T follicular helper cell (primary cell): ENCODE measurements at places on chromosomes 1 and 21.

DNA sequence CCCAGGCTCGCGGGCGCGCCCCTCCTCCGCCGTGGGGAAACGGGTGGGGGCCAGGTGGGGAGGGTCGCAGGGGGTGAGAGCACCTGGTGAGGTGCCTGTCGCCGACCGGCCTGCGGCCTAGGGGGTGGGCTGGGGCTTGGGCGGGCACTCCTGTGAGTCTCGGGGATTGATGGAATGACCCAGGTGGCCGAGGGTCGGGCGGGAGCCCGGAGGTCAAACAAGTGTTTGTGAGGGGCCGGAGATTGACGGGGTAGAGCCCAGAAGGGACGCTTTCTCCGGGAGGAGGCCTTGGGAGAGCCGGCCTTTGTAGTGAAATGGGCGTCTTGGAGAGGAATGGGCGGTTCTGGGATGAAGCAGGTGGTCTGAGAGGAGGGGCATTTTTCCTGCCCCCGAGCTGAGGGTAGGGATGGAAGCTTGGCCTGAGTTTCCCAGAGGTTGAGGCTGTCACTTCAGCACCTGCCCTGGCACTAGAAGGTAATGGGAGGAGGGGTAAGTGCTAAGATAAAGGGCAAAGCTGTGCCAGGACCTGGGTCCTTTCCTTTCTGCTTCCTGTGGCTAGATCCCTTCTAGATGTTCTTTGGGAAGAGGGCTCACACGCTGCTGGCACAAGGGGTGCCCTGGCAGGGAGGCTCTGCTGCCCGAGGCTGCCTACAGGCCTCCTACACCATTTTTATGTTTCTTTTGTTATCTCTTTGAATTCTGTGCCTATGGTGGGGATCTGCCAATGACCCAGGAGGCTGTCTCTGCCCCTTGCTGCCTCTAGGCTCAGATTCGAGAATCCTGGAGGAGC lies 56.1 kb downstream of the NDUFS5 start:
- no peak for DNase-seq

- DNase-seq: no peak
These were observed 1282.6 kb downstream of the NCAM2 start for GRCh38 chr21:22280851-22281250.

GRCh38 chr21:44848821-44849521 lies 24.5 kb downstream of the PTTG1IP start:
- no peak for DNase-seq

DNA sequence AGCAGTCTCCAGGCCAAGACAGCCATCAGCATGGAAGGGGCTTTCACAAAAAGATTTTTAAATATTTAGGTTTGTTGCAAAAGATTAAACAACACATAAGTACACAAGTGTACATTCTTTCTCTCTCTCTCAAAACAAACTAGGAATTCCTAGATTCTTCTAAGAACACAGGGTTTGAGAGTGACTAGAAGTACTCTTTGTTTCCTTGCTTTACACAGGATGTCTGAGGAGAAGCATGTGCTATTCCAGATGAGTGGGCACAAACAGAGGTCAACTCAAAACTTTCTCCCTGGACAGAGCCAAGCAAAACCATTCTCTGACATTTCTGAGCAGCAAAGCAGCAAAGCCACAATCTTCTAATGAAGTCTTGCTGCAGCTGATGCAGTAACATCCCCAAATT lies 210.6 kb upstream of the HOOK1 start:
- DNase-seq: no peak

DNA sequence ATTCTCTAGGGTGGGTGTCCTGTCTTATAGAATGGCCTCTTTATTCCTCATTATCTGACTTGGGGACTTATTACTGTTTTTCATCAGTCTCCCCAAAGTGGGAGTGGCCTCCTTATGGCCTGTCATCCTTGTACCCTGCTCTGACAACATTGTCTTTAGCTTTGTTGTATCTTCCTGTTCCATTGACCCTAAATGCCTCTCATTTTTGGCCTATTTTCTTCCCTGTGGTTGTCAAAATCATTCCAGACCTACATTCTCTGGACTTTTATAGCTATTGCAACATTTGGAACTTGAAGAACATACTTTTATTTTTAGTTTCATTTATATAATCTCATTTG lies 9.7 kb downstream of the SFT2D2 start:
- no peak for DNase-seq

- no peak for DNase-seq
These were observed 300.6 kb upstream of the PRMT6 start for GRCh38 chr1:106755682-106756406.

- no peak for DNase-seq
These were observed 126.7 kb downstream of the LIPI start for GRCh38 chr21:14084068-14084501.

GRCh38 chr1:218332416-218332815 lies 12.7 kb upstream of the TGFB2 start:
- no peak for DNase-seq

DNA sequence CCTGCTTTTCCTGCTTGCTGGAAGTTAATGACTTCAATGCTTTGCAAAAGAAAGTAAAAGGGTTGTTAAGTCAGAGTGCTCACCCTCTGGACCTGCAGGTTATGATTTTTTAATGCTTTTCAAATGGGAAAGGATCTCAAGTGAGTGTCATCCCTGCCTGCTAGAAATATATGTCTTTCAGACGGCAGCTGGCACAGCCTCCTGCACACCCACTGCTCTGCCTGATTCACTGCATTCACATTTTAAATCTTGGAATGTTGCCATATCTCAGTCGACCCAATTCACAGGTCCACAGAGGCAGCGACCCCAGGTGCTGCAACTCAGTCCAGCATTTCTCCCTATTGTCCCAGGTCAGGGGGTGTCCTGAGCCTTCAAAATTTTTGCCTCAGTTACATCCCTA lies 10.7 kb downstream of the DUSP23 start:
- DNase-seq: no peak

- no peak for DNase-seq
These were observed 4.3 kb upstream of the KIF14 start for GRCh38 chr1:200624679-200625335.

DNA sequence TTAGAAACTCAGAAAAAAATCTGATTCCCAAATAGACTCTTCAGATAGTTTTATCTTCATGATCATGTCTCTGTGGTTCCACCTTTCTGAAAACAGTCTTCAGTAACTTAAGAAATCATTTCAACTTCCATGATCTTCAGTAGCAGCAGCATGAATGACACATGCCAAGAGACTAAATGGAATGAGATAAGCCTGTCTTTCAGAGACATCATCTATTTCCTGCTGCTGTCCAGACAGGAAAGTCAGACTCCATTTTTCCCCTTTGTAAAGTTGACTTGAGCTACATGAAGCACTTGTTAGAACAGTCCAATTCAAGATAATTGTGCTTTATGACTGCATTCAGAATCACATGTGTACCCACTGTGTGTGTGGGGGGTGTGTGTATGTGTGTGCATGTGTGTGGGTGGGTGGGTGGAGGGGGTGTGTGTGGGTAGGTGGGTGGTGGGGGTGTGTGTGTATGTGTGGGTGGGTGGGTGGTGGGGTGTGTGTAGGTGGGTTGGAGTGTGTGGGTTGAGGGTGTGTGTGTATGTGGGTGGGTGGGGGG lies 58.8 kb downstream of the CLIC4 start:
- no peak for DNase-seq

DNA sequence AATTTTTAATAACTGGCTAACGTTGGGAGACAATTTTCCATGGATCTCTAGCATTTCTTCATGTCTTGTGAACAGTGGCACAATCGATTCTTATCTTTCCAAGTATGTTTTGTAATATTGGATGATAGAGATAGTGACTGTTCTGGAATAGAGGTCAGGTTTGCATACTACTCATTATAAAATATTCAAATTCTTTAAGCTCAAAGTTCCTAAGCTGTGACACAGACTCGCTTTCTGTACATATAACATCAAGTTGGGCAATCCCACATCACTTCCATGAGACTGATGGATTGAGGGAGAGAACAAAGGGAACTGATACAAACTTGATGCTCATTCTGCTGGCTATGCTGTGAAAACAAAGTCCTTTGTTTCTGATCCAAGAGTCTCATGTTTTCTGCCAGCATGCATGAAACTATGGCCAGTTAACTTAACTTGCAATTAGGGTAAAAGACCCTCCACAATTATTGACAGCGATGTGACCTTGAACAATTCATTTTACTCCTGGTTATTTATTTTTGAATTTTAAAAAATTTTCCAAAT lies 392.4 kb downstream of the TTLL7 start:
- no peak for DNase-seq

- no peak for DNase-seq
These were observed 53.0 kb downstream of the HMCN1 start for GRCh38 chr1:185787238-185787637.

GRCh38 chr1:32394890-32395432 lies 720 bp upstream of the BSDC1 start:
- DNase-seq: no peak

GRCh38 chr1:211579440-211580302 lies 710 bp upstream of the SLC30A1 start:
- DNase-seq: no peak

- DNase-seq: no peak
These were observed 5.3 kb downstream of the TENT5C start for GRCh38 chr1:117611121-117611601.

GRCh38 chr1:46401964-46402626 lies 8.0 kb downstream of the FAAH start:
- DNase-seq: no peak

GRCh38 chr1:22428672-22429071 lies 23.0 kb upstream of the ZBTB40 start:
- DNase-seq: peak; percentile 15

DNA sequence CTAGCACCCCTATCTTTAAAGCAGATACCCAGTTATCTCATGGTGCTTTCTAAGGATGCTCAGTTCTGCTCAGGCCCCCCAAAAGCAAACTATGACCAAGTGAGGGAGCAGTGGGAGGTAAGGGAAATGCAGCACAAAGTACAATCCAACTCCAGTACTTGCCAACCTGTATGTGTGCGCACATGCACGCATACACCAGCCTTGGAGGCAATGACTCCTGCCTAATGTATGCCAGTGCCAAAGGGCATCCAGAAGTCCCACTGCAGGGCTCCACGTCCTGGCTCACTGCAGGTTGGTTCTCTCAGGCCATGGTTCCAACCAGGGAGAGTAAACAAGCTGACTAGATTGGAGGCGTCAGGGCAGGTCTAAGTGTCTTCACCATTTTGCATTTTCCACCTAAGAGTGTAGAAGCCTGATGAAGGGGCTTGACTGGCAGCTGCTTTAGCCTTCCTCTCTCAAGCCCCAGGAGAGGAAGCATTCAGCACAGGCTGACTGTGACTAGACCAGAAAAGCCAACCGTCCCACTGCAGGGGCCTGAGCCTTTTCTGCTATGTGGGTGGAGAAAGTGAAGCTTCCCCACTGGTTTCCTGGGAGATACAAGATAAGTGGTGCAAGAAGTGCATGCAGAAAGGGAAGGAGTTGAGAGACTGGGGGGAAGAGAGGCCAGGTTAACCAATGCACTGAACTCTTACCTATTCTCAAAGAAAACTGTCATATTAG lies 7.7 kb downstream of the AMIGO1 start:
- DNase-seq: no peak

DNA sequence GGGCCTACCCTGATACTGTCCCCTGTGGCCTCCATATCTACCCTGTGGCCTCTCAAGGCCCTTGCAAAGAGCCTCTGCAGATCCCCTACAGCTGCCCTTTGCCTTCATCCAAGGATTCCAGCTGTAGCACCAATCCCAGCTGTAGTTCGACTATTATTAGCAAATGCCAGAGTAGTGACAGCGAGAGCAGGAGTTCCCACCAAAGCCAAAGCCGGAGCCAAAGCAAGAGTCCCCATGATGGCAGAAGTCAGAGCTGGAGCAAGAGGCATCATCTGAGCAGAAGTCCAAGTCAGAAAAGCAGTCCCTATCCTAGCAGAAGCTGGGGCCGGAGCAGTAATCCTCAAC lies 2.7 kb downstream of the NSUN4 start:
- no peak for DNase-seq
